ENCODE measurements at places on chromosomes 2 and 18.
A peak's percentile ranks its signal among the peaks of the same experiment; 100 is the strongest.

DNA sequence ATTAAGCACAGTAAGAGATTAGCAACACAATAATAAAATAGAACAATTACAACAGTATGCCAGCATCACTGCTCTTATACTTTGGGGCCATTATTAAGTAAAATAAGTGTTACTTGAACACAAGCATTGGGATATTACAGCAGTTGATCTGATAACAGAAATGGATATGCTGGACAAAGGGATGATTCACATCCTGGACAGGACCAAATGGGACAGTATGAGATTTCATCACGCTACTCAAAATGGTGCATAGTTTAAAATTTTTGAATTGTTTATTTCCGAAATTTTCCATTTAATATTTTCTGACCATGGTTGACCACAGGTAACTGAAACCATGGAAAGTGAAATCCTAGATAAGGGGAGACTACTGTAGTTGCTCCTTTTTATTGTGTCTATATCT, 138.2 kb downstream of the UBR3 start:
- no peak for DNase-seq

DNA sequence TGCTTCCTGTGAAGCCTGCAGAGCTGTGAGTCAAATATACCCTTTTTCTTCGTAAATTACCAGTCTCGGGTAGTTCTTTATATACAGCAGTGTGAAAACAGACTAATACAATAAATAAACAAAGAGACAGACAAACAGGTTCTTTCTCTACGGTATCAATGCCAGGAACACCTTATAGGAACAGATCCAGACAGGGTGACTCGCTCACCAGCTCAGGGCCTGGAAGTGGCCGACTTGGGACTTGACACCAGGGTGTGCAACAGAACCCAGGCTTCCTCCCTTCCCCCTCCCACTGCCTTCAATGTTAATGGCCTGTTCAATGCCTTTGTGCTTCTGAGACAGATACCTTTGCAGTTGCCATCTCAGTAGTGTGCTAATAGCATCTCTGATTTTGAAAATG, 309.5 kb downstream of the ALK start:
- DNase-seq: no peak

GRCh38 chr2:102801098-102801718, 39.4 kb downstream of the TMEM182 start:
- no peak for DNase-seq

- DNase-seq: peak; percentile 71
These were observed 176.9 kb upstream of the MC4R start for GRCh38 chr18:60549338-60549960.

DNA sequence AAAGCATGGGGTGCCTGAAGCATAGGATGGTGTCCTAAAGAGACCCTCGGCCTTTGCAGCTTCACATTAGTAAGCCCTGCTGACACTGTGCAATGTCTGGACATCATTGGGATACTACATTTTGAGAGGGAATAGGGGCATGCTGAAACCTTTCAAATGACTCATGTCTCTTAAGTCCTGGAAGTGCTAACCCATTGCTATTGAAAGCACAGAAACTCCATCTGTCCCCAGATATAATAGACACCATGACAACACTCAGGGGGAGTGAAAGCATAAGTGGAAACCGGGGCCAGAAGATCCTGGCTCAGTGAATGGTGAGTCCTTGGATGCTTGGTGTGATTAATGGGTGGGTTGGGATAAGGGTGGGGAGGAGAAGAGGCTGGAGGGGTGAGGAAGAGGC, 595.5 kb upstream of the ID2 start:
- DNase-seq: no peak

GRCh38 chr2:180728928-180729559, 251.4 kb upstream of the UBE2E3 start:
- DNase-seq: no peak

- DNase-seq: no peak
These were observed 91.6 kb downstream of the INO80D start for GRCh38 chr2:205994344-205994743.

GRCh38 chr2:159882130-159882745, 84.2 kb upstream of the CD302 start:
- DNase-seq: no peak

GRCh38 chr2:54480025-54480424, 23.9 kb downstream of the SPTBN1 start:
- peak; percentile 92 for DNase-seq

DNA sequence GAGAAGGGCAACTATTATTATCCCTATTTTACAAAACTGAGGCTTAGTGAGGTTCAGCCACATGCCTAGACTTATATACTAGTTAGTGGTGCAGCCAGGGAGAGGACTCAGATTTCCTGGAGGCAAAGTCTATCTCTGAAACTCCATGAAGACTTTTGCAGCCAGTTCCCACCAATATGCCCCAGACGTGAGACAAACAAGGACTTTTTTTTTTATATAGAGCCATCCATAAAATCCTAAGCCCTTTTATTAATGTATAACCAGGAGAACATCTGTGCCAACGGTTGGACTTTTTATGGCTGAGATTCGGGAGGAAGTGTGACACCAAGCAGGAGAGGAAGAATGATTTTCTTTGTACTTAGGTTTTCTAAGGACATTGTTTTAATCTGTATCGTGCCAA, 29.9 kb downstream of the LIPG start:
- no peak for DNase-seq

- DNase-seq: no peak
These were observed 39.4 kb upstream of the MAP4K3 start for GRCh38 chr2:39476524-39476923.

DNA sequence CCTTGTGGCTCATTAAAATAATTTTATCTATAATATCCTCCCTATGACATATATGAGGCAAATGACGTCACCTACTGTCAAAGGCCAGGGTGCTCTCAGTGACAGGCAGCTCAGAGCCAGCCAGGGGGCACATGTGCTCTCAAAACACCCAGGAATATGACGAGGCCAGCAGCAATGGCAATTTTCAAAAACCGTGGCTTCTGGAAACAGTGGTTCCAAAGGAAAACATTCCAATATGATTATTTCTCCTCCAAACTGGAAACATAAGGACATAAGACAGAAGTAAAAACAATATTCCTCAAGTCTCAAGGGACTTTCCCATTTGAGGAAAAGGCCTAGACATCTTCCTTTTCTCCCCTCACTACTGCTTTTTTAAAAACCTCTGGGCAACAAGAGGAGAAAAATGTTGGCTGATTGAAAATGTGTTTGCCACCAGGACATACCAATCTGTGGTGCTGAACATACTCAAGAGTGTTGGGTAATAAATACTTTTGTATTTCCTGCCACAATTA, 40.8 kb downstream of the RNF152 start:
- no peak for DNase-seq

GRCh38 chr2:23445450-23445868, 60.5 kb downstream of the KLHL29 start:
- DNase-seq: no peak

DNA sequence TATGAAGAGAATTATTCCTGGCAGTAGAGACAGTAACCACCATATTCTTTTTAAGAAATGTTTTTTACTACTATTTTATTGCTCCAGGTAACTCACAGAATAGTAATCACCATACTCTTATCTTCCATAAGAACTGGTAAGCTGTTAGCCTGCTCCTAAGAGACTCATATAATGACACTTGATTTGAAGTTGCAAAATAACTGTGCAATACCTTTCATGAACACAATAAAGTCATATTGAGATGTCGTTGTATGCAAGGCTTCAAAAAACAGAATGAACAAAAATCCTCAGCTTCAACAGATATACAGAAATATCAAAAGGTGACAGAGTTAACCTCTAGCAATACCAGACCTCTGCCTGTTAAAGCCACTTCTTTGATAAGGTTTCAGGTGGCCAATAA, 360.1 kb downstream of the NBAS start:
- DNase-seq: no peak

DNA sequence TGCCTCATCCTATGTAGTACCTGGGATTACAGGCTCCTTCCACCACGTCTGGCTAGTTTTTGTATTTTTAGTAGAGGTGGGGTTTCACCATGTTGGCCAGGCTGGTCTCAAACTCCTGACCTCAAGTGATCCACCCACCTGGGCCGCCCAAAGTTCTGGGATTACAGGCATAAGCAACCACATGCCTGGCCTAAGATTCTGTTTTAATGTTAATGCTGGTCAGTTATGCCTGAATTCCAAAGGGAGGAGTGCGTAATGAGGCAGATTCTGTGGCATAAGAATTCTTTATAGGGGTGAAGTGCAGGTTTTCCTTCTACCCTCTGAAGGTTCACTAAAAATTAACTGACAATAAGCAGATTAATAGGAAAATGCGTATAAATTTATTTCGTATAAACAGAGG, 1343.8 kb upstream of the LRRTM1 start:
- DNase-seq: no peak

- DNase-seq: peak; percentile 28
These were observed 2.4 kb downstream of the SMAD7 start for GRCh38 chr18:48948112-48949049.

DNA sequence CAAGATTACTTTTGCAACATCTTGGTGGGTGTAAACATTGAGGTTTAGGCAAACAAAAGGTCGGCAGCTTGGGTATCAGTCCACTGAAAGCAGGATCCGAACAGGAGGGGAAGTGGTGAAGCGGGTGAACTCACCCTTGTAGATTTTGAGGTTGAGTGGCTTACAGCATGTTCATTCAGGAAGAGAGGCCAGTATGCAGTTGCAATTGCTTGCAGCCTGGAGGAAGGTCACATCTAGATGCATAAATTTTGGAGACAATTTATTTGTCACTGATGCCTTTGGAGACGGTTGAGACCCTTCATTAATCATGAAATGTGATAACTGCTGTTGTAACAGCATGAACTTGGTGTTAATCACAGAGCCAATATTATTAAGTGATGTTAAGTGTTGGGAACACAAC, 131.1 kb downstream of the LTBP1 start:
- DNase-seq: peak; percentile 76

DNA sequence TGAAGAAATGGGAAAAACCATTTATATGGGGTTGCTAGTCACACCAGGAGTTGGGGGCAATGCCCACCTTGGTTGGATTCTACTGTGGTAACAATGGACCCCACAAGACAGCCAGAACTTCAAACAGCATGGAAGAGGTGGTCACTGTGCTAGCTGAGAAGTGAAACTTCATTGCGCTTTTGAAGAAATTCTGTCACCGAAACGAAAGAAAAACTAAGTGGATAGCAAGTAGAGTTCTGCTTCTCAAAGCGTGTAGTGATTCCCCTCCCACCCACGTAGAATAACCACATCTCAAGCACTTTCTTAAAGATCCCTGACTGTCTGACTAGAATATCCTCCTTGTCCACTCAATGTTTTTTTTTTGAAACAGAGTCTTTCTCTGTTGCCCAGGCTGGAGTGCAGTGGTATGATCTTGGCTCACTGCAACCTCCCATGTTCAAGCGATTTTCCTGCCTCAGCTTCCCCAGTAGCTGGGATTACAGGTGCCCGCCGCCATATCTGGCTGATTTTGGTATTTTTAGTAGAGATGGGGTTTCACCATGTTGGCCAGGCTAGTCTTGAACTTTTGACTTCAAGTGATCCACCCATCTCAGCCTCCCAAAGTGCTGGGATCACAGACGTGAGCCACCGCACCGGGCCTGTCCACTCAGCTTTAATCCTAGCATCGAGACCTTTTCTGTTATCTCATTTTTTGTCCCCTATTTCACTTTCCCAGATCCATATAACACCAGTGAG, 30.1 kb upstream of the CCL20 start:
- no peak for DNase-seq

GRCh38 chr2:15561574-15562344, 625 bp upstream of the NBAS start:
- peak; percentile 67 for DNase-seq

DNA sequence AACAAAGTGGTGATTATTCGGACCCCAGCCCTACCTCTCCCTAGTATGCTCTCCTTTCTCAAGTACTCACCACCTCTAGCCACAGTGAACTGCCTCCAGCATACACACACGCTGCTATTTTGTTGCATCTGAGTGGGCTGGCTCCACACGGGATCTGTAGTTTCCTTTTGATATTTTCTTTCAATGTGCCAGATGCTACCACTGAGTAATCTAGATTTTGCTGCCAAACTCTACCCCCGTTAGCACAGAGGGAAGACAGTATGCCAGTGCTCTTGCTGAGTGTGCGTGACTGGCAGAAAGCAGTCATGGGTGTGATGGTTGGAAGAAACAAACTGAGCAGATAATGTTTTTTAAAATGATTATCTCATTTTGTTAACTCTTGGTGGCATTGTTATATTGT, 11.6 kb downstream of the CFLAR start:
- no peak for DNase-seq

GRCh38 chr18:54257015-54257414, 12.3 kb upstream of the POLI start:
- no peak for DNase-seq

- DNase-seq: peak; percentile 9
These were observed 563.9 kb downstream of the DCC start for GRCh38 chr18:52903857-52904256.

DNA sequence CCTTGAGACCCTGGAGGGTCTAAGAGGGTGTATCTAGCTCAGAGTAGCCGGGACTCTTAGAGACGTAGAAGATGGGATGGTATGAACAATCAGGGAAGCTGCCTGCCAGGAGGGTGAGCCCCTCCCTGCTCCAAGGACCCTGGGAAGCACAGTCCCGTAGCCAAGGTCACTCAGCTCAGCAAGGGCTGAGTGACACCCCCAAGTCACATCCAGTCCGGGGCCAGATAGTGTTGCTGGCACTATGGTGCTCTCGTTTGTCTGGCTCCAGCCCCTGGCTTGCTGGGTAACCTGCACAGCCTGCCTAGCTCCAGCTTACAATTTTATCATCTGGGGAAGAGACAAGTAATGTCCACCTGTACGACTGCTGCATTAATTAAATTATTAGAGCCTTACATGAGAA, 22.3 kb downstream of the REEP1 start:
- no peak for DNase-seq

GRCh38 chr2:97758131-97758705, 44.8 kb downstream of the ZAP70 start:
- DNase-seq: no peak

- DNase-seq: no peak
These were observed at the start of gene COL5A2 for GRCh38 chr2:189179570-189179950. COL5A2 (minus strand) TSS chr2:189179761; CDS start chr2:189179604, 157 bp downstream.

GRCh38 chr2:98483257-98483861, 38.7 kb downstream of the INPP4A start:
- DNase-seq: no peak

GRCh38 chr2:212294816-212295215, 243.8 kb downstream of the ERBB4 start:
- DNase-seq: peak; percentile 61

DNA sequence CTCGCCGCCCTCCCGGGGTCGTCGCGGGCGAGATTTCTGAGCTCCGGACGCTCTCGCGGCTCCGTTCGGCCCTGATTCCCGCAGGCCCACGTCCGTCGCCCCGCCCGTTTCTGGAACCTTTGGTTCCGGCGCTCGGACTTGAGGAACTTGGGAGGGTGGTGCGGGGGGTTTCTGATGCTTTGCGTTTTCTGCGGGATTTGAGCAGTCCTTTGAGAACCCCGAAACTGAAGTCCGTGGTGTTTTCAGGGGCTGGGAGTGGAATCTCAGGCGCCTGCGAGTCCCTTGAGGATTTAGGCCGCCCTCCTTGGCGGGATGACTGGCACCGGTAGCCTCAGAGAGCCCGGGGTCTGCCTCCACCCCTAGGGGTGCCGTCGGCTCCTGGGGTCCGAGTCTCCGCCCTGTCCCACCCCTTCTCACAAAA, 336 bp downstream of the THNSL2 start:
- no peak for DNase-seq

GRCh38 chr2:207771421-207771820, 1.7 kb upstream of the FZD5 start:
- no peak for DNase-seq

- no peak for DNase-seq
These were observed 657 bp downstream of the ATP8B1 start for GRCh38 chr18:57802213-57803102.

All from NCI-H1417 treated with DMSO at 0.1 percent for 48 hours (cell line).